CD4-positive, alpha-beta T cell treated with Interleukin-17A for 4 hours (primary cell): ENCODE measurements at places on chromosomes 1 and 21.

DNA sequence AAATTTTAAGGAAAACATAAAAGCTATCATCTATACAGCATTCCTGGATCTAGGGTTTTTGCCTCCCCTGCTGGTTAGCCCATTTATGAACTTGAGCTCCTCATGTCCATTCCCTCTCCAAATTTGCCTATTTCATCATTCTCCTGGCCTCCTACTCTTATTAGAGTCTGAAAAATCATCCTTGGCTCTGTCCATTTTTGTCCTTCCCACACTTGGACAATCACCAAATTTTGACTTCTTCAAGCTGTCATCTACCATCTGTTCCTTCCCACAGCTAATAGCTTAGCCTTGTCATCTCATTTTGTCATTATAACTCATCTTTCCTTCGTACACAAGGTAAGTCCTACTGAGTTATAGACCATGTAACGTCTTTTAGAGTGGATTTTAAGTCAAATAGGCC lies 2.2 kb upstream of the HENMT1 start:
- no peak for DNase-seq

DNA sequence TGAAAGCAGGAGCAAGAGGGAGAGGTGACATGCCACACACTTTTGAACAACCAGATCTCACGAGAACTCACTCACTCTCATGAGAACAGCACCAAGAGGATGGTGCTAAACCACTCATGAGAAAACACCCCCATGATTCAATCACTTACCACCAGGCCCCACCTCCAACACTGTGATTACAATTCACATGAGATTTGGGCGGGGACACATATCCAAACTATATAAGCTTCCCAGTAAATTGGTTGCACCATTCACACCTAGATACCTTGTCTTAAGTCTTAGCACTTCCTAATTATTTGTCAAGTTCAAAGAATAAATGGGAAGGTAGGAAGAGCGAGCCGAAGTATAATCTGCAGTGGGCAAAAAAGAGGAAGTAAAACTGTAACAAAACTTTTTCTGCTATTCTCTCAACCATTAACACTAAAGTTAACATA lies 34.3 kb downstream of the AMY1C start:
- DNase-seq: no peak

- no peak for DNase-seq
Observed at GRCh38 chr1:218779341-218780100, 394.2 kb upstream of the LYPLAL1 start.

DNA sequence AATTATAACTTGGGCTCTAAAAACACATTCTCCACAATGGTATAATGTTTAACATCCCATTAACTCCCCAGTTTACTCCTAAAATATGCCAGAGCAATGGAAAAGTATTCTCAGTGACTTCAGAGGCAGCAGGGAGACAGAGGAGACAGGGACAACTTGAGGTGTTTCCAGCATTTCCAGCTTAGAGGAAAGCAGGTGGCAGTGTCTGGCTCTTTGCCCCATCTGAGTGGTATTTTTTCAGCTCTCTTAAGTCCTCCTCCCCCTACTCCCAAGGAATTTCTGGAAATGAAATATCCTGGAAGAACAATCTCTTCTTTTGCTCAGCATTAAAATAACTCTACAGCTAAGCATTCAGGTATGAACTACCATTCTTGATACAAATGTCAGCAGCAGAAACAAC lies 10.8 kb upstream of the ERMAP start:
- no peak for DNase-seq

GRCh38 chr1:224065455-224065854 lies 48.5 kb upstream of the FBXO28 start:
- no peak for DNase-seq

DNA sequence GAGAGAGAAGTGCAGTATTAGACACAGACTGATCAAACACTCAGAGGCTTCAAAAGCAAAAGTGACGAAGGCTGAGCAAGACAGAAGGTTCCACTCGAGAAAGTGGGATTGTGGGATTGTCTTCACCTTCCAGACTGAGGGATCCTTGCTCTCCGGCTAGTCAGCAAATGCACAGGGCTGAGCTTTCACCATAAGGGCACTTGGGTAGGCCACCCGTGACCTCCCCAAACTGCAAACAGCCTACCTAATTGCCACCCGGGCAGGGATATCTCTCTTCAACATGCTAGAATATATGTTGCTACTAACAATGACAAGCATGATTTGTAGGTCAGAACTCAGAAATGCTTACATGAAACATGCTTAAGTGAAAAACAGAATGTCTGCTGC lies 35.3 kb upstream of the RIPK4 start:
- DNase-seq: no peak

GRCh38 chr1:237931581-237931980 lies 40.9 kb upstream of the ZP4 start:
- no peak for DNase-seq

DNA sequence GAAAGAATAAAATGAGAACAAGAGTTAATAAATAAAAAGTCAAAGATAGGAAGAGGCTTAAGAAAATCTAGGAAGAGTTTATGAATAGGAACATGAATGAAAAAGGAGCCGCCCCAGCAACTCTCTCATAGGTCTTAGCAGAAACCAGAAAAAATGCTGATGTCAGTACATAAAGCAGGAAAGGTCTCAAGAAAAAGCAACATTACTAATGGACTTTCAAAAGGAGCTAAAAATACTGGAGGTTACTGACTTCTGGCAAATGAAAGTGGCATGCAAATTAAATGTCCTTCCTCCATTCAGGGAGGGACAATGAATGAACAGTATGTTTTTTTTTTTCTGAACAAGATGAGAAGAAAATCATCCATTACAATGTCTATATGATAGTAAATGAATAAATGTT lies 387.6 kb downstream of the BRINP2 start:
- no peak for DNase-seq

GRCh38 chr1:117364240-117364639 lies 3.0 kb upstream of the MAN1A2 start:
- DNase-seq: no peak

DNA sequence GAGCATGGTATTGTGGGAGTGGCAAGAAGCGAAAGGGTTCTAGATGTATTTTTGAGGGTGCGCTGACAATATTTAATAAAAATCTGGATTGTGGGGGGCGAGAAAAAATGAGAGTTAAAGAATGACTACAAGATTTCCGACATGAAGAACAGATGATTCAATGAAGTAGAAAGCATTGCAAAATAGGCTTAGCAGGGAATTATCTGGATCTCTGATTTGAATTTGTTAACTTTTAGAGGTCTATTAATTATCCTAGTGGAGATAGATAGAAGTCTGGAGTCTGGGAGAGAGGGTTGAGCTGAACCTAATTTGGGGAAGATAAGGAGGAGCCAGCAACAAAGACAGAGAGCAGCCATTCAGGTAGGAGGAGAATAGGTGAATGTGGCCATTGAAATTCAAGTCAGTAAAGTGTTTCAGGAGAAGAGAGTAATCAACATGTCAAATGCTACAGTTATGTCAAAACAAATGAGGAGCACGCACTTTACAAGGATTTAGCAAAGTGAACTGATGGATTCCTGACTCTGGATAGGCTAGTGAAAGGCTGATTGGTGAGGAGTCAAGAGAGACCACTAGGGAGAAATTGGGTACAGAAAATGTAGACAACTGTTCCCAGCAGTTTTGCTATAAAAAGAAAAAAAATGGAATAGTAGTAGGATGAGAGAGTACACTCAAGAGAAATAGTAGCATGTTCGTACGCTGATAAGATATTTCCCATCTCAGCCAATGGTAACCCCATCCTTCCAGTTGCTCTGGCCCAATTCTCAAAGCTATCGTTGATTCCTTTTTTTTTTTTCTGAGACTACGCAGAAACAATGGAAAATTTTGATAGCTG lies 393.2 kb upstream of the CXADR start:
- no peak for DNase-seq

- no peak for DNase-seq
Observed at GRCh38 chr1:150322310-150322709, 977 bp downstream of the PRPF3 start.

GRCh38 chr21:14080040-14080763 lies 130.6 kb downstream of the LIPI start:
- DNase-seq: no peak

DNA sequence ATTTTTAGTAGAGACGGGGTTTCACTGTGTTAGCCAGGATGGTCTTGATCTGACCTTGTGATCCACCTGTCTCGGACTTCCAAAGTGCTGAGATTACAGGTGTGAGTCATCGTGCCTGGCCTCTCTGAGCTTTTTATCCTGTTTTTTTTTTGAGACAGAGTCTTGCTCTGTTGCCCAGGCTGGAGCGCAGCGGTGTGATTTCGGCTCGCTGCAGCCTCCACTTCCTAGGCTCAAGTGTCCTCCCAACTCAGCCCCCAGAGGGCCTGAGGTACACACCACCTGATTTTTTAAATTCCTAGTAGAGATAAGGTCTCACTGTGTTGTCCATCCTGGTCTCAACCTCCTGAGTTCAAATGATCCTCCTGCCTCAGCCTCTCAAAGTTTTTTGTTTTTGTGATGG lies 20.4 kb downstream of the SESN2 start:
- DNase-seq: no peak

DNA sequence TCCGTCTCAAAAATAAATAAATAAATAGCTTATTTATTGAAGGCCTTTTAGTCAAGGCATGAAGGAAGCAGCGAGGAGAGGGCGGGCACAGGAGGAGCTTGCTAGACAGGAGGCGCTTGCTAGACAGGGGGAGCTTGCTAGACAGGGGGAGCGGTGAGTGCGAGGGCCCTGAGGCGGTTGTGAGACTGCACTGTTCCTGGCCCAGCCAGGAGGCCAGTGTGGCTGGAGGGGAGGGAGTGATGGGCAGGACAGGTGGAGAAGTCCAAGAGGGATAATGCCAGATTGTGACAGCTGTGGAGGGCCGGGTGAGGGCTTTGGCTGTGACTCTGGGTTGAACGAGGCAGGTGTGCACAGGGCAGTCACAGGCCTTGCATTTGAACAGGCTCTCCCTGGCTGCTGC lies 18.2 kb downstream of the KIF17 start:
- DNase-seq: no peak
